ENCODE measurements at places on chromosomes 16 and 17.
A peak's percentile ranks its signal among the peaks of the same experiment; 100 is the strongest.

DNA sequence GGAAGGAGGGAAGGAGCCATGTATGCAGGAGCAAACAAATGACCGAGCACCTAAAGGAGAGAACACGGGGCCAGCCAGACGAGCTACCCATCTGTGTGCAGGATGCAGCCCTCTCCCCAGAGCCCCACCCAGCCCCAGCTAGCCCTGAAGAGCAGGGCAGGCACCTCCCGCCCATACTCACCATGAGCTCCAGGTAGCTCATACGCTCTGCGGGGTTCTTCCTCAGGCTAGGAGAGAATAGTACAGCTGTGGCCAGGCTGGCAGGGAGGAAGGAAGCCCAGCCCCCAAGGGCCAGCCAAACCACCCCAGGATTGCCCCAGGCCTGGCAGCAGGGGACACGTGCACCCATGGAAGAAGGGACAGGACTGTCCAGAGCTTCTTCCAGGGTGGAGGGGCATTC, 81.9 kb downstream of the KCNJ18 start:
- no peak for DNase-seq

DNA sequence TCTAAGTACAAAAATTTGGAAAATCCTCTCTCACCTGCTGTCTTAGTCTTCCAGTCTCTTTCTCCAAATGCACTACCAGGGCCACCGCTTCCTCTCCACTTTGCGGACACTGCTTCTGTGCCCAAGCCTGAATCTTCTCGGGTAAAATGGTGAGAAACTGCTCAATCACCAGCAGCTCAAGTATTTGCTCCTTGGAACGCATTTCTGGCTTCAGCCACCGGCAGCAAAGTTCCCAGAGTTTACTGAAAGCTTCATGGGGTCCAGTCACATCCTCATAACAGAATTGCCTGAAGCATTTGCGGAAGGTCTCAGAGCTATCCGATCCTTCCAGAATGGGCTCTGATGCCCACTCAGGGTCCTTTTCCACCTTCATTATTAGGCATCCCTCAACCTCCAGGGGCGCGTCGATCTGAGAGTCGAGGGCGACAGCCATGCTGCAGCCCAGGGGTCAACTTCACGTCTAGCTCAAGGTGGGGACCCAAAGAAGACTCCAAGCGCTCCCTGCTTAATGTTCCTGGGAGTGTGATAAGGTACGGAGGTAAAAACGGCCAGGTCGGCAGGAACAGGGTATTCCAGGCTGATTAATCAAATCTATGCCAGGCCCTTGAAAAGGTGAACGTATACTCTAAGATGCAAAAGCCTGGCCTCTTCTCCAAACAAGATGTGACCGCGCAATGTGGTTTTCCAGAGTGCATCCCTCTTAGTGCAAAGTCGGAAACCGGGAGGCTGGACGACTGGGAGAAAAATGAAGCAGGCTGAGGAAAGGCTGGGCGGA, 763 bp downstream of the ZKSCAN2 start:
- peak; percentile 26 for DNase-seq

GRCh38 chr16:81901484-81901883, 109.8 kb downstream of the SDR42E1 start:
- no peak for DNase-seq

- DNase-seq: no peak
Observed at GRCh38 chr16:74565378-74565777, 41.5 kb downstream of the GLG1 start.

DNA sequence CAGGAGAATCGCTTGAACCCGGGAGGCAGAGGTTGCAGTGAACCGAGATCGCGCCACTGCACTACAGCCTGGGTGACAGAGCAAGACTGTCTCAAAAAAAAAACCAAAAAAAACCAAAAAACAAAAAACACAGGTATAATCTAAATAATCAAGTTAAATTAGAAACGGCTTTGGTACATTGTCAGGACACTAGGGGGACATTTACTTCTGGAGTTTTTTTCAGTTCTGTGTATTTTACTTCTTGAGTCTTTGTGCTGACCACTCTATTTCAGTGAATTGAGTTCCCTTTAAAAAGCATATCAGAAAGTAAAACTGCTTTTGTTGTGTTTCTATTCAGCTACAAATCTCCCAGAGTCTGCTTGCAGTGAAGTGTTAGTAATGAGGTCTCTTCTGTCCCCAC, 36.3 kb downstream of the DHRS7B start:
- no peak for DNase-seq

GRCh38 chr17:74598346-74599022, 6.4 kb upstream of the CD300LD start:
- no peak for DNase-seq

GRCh38 chr16:606656-607307, 16.9 kb downstream of the RAB40C start:
- DNase-seq: no peak

DNA sequence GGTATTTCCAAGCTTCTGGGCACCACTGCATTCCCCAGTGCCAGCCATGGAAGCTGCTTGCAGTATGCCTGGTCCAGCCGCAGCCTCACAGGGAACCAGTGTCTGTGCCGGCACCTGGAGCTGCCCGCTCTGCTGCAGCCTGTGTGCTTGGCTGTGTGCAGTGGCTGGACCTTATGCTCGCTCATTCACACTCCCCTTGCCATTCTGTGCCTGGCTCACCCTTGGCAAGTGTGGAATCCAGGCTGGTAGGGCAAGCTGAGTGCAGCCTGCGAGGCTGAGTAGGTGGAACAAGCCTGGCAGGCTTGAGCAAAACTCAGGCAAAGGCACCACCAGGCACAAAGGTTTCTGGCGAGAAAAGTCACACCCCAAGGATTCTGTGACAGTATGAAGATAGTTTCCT, 144.0 kb downstream of the MYO1D start:
- no peak for DNase-seq

DNA sequence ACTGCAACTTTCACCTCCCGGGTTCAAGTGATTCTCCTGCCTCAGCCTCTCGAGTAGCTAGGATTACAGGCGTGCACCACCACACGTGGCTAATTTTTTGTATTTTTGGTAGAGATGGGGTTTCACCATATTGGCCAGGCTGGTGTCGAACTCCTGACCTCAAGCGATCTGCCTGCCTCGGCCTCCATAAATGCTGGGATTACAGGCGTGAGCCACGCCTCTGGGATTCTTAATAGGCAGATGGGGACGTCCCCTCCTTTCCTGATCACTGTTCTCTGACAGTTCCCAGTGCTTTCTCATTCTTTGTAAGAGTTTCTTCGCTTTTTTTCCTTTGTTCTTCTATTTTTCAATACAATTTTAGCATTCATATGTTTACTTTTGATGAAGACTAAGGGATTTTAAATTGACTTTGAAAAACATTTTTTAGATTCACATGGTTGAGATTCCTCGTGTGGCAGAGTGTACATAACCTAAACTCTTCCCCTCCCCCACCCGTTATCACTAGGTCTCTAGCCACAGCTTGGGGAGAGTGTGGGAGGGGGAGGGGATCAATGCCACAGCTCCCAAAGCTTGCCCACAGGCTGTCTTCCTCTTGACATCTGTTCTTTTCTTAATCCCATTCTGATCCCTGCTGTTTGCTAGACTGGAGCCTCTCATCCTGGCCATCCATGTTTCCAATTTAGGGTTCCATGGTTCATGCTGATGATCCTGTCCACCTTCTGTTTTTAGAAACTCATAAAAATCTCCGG, 11.0 kb downstream of the ADORA2B start:
- DNase-seq: no peak

DNA sequence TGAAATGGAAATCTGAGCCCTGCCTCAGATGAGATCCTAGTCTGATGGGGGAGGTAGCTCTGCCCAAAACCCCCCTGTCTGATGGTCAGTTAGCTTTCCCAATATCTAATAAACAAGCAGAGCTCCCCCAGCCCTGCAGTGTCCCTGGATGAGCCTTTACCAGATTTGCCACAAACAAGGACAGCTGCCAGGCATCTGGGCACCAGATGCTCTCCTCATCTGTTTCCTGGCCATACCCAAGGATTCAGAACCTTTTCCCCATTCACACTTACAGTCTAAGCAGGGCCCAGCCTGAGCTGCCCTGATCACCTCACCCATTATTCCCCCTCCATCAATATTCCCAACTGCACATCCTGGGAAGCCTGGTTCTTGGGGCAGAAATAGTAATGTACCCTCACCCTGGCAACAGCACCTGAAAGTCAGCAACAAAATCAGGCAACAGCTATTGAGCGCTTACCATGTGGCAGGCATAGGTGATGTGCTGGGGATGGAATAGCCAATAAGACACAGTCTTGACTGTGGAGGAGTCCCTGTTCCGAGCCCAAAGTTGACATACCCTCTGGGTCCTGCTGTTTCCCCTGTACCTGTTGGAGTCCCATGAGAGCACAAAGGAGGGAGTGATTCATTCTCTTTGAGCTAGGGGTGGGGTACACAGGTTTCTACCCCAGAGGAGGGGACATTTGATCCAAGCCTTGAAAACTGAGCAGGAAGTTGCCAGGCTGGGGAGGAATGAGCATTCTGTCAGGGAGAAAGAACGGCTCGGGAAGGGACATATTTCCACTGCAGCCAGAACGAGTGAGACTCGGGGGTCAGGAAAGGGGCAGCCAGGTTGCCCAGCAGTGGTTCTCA, 147.4 kb downstream of the TMEM132E start:
- DNase-seq: no peak

GRCh38 chr17:82019690-82020571, 2.7 kb downstream of the CENPX start:
- peak; percentile 88 for DNase-seq

GRCh38 chr16:30892670-30893416, 1.0 kb downstream of the BCL7C start:
- no peak for DNase-seq

- no peak for DNase-seq
Observed at GRCh38 chr17:39485555-39485954, 24.3 kb downstream of the CDK12 start.

DNA sequence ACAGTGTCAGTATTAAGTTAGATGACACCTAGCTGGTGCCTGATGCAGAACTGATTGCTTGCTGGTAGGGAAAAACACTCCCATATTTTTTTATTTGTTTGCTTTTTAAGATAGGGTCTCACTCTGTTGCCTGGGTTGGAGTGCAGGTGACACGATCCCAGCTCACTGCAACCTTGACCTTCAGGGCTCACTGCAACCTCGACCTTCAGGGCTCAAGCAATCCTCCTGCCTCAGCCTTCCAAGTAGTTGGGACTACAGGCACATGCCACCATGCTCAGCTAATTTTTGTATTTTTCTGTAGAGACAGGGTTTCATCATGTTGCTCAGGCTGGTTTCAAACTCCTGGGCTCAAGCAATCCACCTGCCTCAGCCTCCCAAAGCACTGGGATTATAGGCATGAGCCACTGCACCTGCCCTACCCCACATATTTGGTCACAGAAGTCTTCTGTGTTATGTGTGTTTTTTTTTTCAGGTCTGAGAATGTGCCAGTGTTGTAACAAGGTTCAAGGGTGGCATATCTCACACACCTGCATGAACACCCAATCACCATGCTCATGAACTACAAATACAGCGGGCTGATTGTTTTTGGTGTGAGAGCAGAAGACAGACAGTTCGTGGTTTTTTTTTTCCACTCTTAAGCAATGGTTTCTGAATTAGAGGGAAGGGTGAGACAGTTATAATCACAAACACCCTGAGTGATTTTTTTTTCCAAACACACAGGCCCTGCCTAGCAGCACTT, 22.8 kb downstream of the SPAG9 start:
- DNase-seq: no peak

DNA sequence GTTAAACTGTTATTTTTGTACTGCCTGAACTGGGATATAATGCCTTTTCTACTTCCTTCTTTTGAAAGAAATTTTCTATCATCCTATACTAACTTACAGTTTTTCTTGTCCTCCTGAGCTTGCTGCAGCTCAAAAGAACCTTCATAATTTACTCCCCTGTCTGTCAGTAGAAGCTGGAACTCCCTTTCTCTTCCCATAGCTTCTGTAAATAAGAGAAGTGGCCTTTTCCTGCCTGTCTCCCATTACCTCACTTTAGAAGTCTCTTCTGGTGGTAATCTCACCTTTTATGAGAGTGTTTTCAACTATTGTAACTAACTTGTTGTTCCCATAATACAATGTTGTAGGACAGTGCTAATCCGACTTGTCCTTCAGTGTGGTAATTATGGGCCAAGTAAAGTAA, 246.7 kb upstream of the TBX2 start:
- no peak for DNase-seq

DNA sequence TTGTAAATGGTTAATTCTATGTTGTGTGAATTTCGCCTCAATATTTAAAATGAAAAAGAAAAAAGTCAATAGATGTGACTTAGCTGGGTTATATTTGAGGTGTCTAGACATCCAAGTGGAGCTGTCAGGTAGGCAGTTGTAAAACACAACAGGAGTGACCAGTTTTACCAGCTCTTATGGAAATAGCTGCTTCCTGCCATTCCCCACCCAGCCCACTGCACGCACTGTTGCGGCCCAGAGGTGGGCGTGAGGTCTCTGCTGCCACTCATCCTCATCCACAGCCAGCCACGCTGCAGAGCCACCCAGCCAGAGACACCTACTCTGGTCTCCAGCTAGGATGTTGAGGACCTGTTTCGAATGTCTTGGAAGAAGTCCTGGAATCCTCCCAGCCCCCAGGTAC, 3.4 kb upstream of the CARD14 start:
- no peak for DNase-seq

GRCh38 chr17:50620858-50621257, 13.8 kb upstream of the ABCC3 start:
- no peak for DNase-seq

DNA sequence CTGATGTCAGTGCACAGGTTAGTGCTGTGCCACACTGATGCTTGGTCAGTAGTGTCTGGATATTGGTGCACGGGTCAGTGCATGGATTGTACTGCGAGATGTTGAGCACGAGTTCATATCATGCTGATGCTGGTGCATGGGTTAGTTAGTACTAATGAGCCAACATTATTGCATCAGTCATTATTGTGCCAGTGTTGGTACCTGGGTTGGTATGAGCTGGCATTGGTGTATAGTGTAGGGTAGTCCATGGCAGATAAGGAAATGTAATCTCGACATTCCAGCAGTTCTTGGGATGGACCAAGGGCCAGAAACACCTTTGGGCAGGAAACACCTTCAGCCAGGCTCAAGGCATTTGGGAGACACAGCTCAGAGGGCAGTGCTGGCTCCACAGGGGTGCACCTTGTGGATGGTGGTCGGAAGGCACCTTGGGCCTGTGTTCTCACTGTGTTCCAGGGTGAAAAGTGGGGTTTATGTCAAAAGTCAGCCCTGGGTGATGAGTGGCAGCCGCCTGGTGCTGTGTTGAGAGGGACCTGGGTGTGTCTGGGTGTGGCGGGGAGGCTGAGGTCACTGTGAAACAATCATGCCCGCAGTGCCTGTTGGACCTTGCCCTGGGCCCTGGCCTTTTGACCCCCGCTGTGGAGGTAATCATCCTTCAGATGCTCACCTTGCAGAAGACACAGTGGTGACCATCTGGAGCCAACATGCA, 100.7 kb upstream of the ZNF469 start:
- DNase-seq: no peak

GRCh38 chr16:8866118-8866883, 2.5 kb downstream of the CARHSP1 start:
- no peak for DNase-seq

All from GM20000 (cell line).